Tibial nerve (tissue), 4 donors: ENCODE measurements at places on chromosomes 13 and 19. TPM values are rescaled to one million over a fixed set of nuclear protein-coding genes. Genes with fewer than 3 reads are reported as not detected.

The KLK12 gene
- total RNA-seq: not detected

DNA sequence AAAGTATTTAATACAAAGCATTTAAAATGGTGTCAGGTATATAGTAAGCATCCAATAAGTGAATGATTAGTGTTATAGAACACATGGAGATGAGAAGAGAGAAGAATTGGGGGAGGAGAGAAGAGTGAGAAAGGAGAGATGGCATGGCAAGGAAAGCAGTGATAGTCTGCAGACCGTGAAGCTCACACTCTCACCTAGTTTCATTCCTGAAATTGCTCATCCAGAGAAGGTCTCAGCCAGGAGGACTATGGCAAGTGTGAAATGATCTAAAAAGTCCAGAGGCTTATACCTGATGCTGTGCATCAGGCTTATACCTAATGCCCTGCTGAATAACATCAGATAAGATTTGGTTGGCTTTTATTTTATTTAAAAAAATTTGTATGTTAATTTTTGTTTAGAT lies 351.6 kb upstream of the KLF12 start:
- no peak for DNase-seq

GRCh38 chr19:51784922-51785690 lies 9.9 kb upstream of the FPR3 start:
- DNase-seq: no peak

GRCh38 chr13:40465015-40465390 lies 201.4 kb downstream of the FOXO1 start:
- no peak for DNase-seq

The TRPC4 gene
- total RNA-seq: 1.2 TPM

DNA sequence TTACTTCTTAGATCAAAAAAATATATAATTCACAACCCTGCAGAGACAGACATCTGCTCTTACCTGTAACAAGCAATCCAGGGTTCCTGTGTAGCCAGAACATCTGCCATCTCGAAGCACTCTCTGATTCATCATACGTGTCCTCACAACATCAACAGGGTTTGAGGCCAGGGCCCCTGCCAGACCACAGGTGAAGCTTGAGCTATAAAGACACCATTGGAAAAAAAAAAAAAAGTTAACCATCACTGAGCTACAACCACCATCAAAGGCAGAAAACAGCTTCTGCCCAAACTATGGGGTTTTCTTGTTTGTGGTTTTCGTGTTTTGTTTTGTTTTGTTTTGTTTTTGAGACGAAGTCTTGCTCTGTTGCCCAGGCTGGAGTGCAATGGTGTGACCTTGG lies 19.3 kb downstream of the SLC25A30 start:
- no peak for DNase-seq

- no peak for DNase-seq
These were observed 2.4 kb upstream of the PLPP2 start for GRCh38 chr19:293436-294110.

The CBLC gene
- total RNA-seq: not detected

GRCh38 chr19:17418710-17419109 lies 1.1 kb upstream of the MVB12A start:
- no peak for DNase-seq

DNA sequence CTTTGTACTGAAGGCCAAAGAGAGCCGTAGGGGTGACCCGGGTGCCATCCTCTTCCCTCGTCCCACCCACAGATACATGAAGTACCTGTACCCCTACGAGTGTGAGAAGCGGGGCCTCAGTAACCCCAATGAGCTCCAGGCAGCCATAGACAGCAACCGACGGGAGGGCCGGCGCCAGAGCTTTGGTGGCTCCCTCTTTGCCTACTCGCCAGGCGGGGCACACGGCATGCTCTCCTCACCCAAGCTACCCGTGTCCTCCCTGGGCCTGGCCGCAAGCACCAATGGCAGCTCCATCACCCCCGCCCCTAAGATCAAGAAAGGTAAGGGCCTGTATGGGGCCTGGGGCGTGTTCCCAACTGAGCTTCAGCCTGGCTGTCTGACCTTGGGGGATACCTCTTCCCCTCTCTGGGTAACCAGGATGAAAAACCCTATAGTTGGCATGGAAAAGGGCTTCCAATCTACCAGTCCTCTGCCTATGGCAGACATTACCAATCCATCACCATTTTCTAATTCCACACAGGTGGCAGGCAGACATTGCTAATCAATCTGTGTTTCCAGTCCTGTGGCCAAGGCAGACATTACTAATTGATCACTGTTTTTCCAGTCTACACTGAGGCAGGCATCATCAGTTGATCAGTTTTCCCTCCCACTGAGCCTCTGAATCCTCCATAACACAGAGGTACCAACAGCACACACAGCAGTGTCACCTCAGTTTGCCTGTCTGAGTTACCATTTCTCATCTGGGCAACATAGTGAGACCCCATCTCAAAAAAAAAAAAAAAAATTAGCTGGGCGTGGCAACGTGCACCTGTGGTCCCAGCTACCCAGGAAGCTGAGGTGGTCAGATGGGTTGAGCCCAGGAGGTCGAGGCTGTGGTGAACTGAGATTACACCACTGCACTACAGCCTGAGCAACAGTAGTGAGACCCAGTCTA lies 19.1 kb upstream of the WDR18 start:
- DNase-seq: no peak

DNA sequence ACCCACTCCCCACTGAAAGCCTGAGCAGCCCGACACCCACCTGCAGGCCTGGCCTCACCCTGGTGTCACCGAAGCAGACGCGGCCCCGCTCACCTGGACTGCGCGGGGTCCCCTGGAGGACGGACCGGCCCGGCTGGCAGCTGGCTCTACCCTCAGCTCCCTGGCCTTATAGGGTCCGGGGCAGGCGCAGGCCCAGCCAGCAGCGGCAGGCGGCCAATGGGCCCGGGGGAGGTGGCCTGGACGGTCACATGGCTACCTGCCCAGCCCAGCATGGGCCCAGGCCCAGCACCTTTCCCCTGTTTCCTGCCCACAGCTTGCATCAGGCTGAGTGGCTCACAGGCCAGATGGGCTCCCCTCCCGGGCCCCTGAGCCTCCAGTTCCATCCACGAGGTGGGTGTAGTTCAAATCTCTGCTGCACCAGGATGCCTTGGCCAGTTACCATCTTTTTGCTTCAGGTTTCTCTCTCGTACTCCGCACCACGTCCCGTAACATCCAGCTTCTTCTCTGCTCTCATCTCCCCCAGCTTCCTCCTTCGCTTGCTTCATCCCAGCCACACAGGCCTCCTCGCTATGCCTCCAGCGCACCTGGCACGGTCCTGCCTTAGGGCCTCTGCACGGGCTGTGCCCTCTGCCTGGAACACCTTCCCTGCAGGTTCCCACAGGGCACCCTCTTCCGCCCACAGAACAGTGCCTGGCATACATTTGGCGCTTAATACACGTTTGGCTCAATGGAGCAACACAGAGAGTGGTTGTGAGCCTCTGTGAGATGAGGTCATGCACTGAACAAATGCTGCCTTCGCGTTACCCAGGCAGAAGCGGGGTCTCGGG lies at the start of gene PLIN4:
TSS of gene PLIN4 (minus strand) at position 142 of the 827 bp plus-strand sequence. CDS start 214 bp downstream, outside the sequence.
- no peak for DNase-seq

GRCh38 chr19:42153672-42154433 lies 21.6 kb upstream of the POU2F2 start:
- no peak for DNase-seq

DNA sequence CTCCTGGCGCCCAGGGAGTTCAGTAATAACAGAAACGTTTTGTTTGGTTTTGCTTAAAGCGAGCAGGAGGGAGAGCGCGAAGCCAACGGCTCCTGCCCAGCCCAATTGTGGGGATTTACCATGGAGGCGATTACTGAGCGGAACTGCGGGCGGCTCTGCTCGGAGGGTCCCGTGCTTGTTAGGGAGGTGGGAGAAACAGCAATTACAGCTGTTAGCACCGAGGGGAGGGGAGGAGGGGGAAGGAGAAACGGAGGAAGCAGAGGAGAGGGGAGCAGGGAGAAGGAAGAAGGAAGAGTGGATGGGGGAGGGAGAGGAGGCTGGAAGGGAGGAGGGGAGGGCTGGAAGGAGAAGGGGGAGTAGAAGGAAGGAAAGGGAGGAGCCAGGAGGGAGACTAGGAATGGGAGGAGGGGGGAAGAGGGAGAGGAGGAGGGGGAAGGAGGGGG lies 7.7 kb upstream of the ONECUT3 start:
- no peak for DNase-seq

DNA sequence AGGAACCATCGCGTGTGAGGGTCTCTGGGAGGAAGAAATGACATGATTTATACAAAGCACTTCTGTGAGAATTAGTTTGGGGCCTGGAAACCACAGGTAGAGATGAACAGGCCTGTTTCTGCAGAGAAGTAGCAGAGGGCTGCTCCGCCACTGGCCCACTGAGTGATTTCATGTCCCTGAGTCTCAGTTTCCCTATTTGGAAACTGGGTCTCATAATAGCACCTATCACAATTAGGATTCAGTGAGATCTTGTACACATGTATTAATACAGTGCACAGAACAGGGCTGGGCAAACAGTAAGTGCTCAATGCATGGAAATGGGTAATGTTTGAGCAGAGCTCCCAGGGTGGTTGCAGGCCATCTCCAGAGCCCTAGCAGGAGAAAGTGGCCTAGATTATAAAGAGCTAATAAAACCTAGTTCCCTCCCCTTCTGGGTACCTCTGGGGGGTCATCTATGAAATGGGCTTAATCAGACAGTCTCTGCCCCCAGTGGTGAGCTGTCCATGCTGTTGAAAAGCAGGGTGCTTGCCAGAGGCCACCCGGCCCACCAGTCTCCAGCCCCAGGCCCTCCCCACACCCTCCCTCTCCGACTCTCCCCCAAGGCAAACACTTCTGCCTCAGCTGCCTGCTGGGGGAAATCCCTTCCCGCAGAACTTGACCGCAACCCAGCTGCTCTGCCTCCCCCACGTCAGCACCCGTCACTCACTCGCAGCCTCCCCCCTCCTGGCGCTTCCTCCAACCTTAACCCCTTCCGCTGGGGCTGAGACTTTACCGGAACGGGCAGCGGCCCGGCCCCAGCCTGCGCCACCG lies 4.5 kb downstream of the BCL3 start:
- DNase-seq: peak; percentile 80

GRCh38 chr13:48749144-48749543 lies 95.4 kb downstream of the CYSLTR2 start:
- DNase-seq: no peak

The KIR2DL1 gene
- total RNA-seq: not detected

GRCh38 chr13:112917737-112918136 lies 51.3 kb upstream of the MCF2L start:
- DNase-seq: no peak

The PSG1 gene
- not detected for total RNA-seq

DNA sequence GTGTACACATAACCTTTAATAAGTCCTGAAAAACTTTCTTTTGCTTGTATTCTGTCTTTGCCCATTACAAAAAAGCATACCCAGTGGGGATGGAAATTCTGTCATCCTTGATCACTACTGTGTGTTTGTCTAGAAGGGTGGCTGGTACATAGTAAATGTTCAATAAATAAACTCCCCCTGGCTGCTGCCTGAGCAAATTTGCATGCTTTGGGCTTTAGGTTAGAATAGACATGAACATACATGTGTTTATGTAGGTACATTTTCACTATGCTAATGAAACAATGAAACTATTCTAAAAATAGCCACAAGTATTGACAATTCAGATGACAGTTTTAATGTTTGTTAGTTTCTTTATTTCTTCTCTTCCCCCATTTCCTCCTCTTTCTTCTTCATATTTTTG lies 36.1 kb downstream of the TNFSF13B start:
- DNase-seq: no peak

The IGFL2 gene
- 1.0 TPM for total RNA-seq

- DNase-seq: no peak
These were observed 18.1 kb downstream of the PGLS start for GRCh38 chr19:17529239-17530158.

- no peak for DNase-seq
These were observed 22.9 kb upstream of the FRY start for GRCh38 chr13:32008518-32009175.

DNA sequence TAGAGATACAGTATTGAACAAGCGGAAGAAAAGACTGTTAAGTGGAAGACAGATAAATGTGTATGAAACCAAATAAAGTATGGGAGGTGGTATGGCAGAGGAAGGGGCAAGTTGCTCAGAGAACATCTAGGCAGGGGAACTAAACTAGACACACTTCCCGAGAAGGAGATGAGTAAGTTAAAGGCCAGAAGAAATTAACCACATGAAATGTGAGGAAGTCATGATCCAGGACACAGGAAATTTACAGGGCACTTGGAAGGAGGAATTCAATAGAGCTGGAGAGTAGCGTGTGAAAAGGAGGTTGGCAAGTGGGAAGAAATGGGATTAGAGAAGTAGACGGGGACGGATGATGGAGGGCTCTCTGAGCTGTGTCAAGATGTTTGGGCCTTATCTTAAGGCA lies 208.8 kb downstream of the COG6 start:
- DNase-seq: no peak

GRCh38 chr19:48752496-48753365 lies at the start of gene FUT1:
Gene FUT1, minus strand, starts transcription at chr19:48752641. Its CDS starts 1,360 bp downstream, at chr19:48751281.
- no peak for DNase-seq

The ZNF816 gene
- 23.0 TPM for total RNA-seq

GRCh38 chr19:4474514-4475022 lies 2.5 kb downstream of the HDGFL2 start:
- no peak for DNase-seq

The ZNF493 gene
- 25.3 TPM for total RNA-seq

DNA sequence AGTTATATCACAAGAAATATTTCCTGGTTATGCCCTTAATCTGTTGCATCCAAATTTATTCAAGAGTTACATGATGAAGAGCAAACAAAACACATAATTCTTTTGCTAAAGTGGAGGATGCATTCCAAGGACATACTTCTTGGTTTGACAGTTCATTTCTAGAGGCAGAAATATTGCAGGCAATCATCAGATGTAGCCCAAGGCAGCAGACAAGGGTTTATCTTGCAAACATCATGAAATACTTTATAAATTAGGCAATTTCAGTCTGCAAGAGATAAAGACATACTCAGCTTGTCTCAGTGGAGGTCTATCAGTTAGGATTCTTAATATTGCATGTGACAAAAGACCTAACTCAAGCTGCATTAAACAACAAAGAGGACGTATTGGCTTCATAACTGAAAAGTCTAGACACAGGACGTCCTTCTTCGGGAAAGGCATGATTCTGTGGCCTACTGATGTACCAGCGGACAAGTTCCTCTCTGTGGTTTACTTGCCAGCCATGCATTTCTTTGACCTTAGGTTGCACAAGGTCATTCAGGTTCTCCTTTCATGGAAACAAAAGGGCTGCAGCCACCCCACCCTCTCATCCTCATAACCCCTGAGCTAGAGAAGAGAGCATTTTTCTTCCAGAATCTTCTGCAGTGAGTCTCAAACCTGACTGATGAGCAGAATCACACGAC lies 204.1 kb downstream of the KATNAL1 start:
- no peak for DNase-seq

GRCh38 chr13:109788372-109789111 lies 2.2 kb upstream of the IRS2 start:
- DNase-seq: no peak
